ENCODE measurements at places on chromosomes 2 and 18.

GRCh38 chr18:68406761-68407160 is 308.1 kb downstream of the TMX3 start:
- DNase-seq = no peak

GRCh38 chr18:5534845-5535244 is 9.0 kb downstream of the EPB41L3 start:
- DNase-seq = no peak

GRCh38 chr2:121082191-121082590 is 202.8 kb downstream of the TFCP2L1 start:
- DNase-seq = no peak

DNA sequence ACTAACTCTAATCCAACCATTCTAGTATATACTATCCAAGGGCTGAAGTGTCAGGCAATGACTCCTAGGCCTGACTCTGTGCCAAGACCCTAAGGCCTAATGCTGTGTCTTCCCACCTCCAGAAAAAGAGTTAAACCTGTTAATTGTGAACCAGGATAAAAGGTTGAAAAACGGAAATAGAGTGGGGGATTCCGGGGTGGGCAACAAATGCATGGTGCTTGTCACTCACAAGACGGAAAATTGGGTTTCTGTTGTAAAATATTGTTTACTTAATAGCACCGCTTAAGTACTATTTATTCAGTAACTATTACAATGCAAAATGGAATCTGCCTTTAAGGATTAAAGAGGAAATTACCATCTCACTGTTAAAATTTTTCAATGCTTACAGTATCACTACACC is 3.2 kb downstream of the STK17B start:
- no peak for DNase-seq

GRCh38 chr2:191610756-191611155 is 67.2 kb upstream of the NABP1 start:
- no peak for DNase-seq

DNA sequence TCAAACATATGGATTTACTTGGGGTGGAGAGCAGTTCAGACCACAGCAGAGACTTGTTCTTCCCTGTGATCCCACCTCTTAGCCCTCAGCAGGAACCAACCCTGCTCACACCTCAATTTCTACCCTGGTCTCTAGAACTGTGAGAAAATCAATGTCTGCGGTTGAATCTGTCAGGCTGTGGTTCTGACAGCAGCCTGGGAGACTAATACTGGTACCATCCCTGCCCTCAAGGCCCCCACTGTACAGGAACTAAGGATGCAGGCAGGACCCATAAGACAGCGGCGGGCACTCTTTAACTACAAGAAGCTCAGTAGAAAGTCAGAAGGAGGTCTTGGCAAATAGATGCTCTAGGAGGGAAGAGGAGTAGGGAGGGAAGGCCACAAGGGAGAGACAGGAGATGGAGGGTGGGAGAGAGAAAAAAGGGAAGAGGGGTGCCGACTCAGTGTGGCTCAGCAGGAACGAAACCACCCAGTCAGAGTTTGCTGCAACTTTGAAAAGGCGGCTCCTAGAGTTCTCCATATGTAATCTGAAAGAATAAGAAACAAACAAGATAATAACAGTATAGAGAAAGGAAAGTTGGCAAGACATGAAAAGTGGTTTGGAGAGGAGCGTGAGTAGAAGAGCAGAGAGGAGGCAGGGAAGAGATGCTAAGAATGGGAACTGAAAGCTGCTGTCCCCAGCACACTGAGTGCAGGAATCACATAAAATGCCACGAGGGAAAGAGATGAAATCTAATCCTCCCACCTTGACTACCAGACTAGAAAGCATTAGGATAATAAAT is 323.9 kb upstream of the ID2 start:
- DNase-seq = no peak

- DNase-seq = no peak
Observed at GRCh38 chr2:133653056-133653455, 84.8 kb upstream of the NCKAP5 start.

- no peak for DNase-seq
Observed at GRCh38 chr2:14626873-14627272, 5.6 kb upstream of the LRATD1 start.

GRCh38 chr2:100070078-100070477 is 72.3 kb downstream of the AFF3 start:
- no peak for DNase-seq

DNA sequence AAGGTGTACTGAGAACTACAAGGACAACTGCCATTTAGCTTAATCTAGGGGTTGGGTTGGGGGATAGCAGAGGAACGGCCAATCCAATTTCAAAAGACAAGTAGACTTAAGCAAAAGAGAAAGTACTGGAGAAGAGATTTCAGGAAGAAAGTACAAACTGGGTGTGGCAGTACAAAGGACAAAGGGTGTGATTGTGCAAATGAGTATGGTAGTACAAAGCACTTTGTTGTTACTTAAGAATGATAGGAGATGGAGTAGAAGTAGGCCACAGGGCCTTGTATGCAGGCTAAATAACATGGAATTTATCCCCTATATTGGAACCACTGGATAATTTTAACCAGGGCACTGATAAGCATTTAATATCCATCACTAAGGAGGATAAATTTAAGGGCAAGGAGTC is 4.7 kb upstream of the ORC2 start:
- DNase-seq = no peak

GRCh38 chr2:236638707-236639106 is 69.1 kb downstream of the ACKR3 start:
- no peak for DNase-seq

DNA sequence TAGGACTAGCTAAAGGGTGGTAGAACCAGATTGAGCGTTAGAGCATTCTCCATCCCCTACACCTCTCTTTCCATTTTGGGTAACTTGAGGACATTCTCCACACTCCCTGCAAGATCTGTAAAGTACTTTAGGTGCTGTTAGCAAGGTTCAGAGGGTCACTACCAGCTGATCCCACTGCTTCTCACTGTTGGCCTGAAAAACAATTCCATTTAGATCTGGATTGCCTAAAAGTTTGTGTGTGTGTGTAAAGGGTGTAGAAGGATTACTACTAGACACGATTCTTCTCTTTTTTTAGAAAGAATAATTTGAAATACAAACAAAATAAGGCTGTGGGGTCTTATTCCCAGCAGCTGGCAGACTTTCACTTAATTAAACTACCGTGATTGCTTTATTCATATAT is 95.1 kb upstream of the TMEM178A start:
- no peak for DNase-seq

GRCh38 chr2:10327896-10328669 is 25.4 kb downstream of the HPCAL1 start:
- DNase-seq = no peak

DNA sequence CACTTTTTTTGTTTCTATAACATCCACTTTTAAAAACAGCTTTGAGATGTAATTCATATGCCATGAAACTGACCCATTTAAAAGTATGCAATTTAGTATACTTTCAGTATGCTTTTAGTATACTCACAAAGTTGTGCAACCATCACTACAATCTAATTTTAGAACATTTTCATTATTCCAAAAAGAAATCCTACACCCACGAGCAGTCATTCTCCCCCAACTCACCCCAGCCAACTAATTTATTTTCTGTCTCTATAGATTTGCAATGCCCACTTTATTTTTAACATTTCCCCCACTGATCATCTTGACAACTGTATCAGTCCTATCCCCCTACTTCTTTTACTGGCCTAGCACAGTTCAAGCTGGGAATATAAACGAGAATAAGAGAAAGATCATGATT is 39.1 kb downstream of the FAM98A start:
- no peak for DNase-seq

DNA sequence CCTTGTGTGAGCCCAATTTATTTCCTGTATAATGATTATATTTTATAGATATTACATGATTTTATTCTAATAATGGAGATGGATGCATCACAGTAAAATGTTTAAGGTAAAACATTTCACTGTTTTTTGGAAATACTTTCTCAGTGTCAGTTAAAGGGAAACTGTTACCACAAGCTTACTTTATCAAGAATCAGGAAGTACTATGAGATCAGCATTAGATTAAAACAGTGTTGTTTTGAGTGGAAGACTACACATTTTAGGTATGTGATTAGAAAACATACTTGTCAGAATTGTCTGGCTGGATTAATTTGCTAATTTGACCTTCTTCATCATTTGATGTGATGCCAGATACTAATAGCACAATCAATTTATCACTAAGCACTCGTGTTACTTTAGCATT is at the start of gene HRH4:
Gene HRH4, plus strand, starts transcription at position 250 of the 400 bp plus-strand sequence. Its CDS starts 92 bp downstream, at position 342.
- DNase-seq = no peak

- no peak for DNase-seq
Observed at GRCh38 chr2:127056086-127056485, 50.9 kb downstream of the BIN1 start.

- no peak for DNase-seq
Observed at GRCh38 chr18:11667578-11667977, 21.5 kb upstream of the GNAL start.

GRCh38 chr2:231386446-231386845 is 9.1 kb upstream of the B3GNT7 start:
- no peak for DNase-seq

- DNase-seq = no peak
Observed at GRCh38 chr2:65602603-65603235, 170.3 kb upstream of the SPRED2 start.

- no peak for DNase-seq
Observed at GRCh38 chr2:219578811-219579613, 6.9 kb downstream of the INHA start.

GRCh38 chr2:503288-503999 is 173.8 kb downstream of the TMEM18 start:
- no peak for DNase-seq

- no peak for DNase-seq
Observed at GRCh38 chr2:127196998-127197397, 23.1 kb downstream of the CYP27C1 start.

DNA sequence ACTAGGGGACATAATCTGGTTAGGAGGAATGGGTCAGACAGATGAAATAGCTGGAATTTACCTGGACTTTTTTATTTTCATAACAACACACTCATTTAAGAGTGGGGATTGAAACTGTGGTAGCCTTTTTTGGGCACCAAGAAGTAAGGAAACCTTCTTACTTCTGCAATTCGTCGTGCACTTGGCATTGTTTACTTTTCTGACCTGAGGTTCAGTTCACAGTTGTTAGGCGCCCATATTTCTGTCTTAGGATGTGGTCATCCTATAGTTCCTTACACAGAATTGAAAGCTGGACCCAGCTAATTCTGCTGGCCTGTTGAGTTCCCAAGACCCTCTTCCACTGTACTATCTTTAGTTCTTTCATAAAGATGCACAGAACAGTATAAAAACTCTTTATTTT is 72.9 kb downstream of the TMX3 start:
- DNase-seq = no peak

DNA sequence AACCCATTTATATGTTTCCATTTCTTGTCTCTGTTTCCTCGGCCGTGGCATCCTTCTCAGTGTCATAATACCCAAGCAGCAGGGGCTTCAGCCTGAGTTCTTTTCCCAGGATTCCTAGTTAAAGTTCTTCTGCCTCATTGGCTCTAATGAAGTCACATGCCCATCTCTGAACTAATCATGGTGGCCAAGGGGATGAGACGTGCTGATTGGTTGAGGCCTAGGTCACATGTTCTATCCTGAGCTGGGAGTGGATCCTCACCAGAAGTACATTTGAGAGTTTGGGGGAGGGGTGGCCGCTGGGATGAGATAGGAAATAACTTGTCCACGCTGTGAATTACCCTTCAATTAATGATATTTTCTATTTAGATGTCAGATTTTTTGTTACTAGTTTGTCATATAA is 3.8 kb upstream of the UGT1A5 start:
- DNase-seq = no peak

DNA sequence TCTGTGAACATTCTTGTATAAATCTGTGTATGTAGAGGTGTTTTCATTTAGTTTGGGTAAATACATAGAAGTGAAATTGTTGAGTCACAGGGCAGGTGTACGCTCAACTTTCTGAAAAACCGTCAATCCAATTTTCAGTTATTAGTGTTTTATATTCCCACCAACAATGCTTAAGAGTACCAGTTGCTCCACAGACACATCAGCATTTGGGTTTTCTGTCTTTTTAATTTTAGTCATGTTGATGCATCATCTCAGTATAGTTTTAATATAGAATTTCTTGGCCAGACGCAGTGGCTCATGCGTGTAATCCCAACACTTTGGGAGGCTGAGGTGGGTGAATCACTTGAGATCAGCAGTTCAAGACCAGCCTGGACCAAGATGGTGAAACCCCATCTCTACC is 3.2 kb upstream of the GNLY start:
- no peak for DNase-seq

DNA sequence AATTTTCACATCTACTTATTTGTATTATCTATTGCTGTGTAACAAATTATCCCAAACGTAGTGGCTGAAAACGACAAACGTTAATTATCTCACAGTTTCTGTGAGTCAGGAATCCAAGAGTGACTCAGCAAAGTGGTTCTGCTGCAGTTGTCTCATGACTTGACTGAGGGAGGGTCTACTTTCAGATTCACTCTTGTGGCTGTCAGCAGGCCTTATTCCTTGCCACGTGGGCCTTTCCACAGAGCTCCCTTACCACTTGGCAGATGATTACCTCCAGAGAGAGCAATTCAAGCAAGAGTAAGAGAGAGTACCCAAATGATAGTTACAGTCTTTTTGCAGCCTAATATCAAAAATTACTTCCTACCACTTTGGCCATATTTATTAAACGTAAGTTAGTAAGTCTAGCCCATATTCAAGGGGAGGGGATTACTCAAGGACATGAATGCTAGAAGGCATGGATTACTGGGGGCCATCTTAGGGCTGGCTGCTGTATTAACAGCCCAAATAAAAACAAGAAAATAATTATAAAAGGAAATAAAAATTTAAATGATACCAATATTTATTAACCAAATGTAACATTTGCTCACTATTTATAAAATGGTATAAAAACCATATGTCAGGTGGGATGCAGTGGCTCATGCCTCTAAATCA is 48.7 kb upstream of the NBEAL1 start:
- DNase-seq = no peak

GRCh38 chr2:193520709-193521458 is 1326.2 kb upstream of the TMEFF2 start:
- no peak for DNase-seq

GRCh38 chr2:2757764-2758163 is 426.7 kb upstream of the MYT1L start:
- DNase-seq = no peak

- DNase-seq = no peak
Observed at GRCh38 chr2:207230261-207231105, 64.7 kb upstream of the KLF7 start.

- DNase-seq = no peak
Observed at GRCh38 chr2:174326161-174327020, 8.4 kb upstream of the SP9 start.
